Right atrium auricular region (tissue), 2 donors: ENCODE measurements at places on chromosomes 4 and X.

DNA sequence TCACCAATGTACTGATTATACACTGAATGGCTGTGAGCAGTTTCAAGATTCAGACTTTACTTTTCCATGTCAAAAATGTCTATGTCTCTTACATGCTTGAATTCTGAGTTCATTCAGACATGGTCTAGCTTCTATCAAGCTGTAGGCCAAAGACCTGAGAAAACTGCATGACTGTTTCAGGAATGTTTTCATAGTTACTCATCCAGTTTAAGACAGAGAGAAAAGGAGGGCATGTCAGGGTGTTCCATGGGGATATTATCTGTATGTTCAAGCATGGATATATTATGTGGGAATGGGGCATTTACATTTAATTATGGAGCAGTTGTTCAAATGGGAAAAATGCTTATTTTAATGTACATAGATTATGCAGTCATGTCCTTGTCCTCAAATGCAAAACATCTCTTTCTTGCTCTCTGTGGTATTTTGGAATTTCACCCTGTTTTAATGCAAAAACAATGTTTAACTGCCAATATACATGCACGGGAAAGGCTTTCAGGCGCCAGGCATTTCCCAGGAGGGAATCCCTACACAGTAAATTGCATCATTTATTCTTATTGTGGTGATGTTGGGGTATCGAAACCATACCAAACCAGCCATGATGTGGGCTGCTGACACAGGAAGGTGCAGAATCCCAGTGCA lies 429.1 kb upstream of the INTU start:
- DNase-seq = no peak

DNA sequence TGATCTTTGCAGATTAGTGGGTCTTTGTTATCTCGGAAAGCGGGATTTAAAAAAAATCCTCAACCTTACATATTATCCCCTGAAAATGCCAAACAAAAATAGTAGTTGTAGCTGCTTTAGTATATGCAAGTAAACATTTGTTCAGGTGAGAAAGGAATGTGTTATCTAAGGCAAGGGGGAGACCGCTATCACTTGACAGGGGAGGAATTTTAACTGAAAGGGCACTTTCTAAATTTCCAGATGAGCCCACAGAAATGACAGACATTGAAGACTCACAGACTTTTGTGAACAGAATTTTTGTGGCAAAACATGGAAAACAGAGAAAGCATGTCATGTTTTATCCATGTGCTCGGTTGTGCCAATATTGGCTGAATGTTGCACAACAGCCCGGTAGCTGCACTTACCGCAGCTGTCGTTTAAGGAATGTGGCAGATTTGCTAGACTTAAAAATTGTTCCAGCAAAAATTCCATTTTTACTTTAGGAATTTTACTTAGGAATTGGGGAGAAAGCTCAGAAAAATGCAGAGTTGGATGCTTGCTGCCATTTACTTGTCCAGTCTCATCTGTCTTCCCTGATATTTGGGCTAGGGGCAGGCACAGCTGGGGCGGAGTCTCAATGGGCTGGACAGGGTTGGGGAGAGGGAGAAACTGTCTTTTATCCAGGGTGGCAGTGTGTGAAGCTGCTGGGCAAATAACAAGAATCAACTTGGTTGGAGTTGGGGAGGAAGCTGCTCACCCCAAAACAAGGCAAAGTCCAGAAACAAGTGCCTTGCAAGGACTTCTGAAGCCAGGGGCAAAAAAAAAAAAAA lies 94.6 kb upstream of the RPS6KA3 start:
- no peak for DNase-seq

DNA sequence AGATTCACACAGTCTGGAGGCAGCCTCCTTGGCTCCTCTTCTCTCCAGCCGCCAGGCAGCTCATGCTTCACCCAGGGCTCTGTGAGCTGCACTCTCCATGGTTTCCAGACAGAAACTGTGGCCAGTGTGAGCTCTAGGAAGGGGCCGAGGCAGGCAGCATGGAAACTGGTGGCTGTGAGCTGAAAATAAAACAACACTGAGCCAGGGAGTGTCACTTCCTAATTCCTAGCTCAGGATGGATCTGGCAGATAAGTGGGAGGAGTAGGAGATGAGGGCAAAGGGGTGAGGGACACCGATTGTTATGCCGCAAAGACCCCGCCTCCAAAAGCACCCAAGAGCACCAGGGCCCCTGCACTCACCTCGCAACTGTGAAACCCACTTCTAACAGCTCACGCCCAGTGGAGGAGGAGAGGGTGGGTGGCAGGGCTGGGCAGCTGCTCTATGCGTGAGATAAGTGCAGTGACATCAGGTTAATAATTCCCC lies 69.8 kb downstream of the FHDC1 start:
- no peak for DNase-seq

DNA sequence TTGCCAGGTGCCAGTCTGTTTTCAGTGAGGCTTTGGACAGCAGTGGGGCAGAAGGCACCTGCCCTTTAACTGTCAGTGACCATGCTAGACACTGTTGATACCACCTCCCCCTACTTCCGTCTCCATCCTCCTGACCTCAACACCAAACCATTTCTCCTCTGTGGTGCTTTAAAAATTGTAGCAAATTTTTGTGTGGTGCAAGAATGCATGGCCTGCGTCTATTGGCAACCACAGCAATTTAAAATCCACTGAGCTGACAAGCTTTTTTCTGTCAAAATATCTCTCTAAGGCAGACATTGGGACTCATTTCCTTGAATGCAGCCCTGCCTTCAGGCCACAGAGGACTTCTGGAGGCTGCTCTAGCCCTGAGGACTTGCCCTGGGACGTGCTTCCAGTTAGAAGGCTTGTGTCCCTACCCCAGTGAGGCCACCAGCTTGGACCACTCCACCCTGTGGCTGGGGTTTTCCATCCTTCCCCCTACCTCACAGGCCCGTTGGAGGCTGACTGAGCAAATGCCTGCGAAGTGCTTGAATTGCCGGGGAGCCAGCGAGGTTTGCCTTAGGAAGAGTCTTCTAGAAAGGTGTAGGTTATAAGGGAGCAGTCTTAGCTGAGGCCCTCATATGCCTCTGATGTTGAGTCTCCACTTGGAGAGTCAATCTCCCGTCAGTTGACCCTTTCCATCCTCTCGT lies 6.9 kb downstream of the PRRG3 start:
- DNase-seq = no peak

DNA sequence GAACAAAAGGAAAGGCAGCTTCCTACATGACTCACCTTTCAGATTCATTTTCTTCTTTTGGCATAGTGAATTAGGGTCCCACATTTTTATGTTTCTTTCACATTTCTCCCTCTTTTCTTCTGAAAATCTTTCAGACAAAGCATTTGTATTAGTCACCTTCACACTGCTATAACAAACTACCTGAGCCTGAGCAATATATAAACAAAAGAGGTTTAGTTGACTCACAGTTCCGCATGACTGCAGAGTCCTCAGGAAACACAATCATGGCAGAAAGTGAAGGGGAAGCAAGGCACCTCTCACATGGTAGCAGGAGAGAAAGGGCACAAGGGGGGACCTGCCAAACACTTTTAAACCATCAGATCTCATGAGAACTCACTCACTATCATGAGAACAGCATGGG lies 36.9 kb downstream of the MAGEA9 start:
- no peak for DNase-seq

DNA sequence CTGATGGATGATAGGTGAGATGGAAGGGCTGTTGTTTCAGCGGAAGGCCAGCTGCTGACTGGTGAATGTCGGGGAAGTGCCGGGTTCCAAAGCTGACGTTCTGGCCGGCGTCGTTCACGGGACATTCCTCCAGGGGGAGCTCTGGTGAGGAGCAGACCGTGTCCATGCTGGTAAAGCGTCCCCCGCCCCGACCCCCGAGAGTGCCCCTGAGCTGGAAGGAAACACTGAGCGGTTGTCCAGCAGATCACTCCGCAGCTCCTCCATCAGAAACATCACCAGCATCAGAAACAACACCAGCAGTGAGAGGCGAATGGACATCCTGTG lies 18.6 kb upstream of the ADRA2C start:
- DNase-seq = no peak

GRCh38 chr4:165844161-165844560 lies 28.9 kb upstream of the TLL1 start:
- DNase-seq = no peak

GRCh38 chr4:117429061-117429460 lies 343.7 kb upstream of the TRAM1L1 start:
- no peak for DNase-seq

DNA sequence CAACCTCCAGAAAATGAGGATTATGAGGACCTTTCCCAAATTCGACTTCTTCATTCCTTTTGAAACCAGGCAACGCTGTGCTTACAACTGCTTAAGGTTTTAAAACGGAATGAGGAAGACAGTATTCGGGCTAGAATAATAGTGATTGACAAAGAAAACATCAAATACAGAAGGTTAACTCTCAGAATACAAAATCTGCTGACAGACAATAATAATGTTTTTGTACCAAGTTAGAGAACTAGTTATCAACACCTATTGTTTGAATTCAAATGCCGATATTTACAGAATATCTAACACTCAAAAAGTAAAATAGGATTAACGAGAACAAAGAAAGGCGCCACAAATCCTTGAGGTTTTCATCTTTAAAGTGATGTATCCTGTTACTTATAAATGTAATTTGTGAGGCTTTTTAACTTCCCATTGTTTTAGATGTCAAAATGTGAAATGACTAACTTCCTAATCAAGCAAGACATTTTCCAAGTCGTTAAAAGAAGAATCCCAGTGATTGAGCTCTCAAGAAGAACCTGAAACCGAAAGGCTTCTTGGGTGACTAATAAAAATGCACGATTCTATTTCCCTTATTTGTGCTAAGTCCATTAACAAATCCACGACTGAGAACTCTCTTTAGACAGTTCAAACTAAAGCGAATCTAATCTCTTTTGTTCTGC lies 118.3 kb downstream of the SORBS2 start:
- DNase-seq = no peak

- no peak for DNase-seq
These were observed 13.2 kb upstream of the XIAP start for GRCh38 chrX:123846577-123847038.

GRCh38 chr4:22483551-22483981 lies 32.3 kb downstream of the ADGRA3 start:
- DNase-seq = no peak

GRCh38 chr4:185801471-185801870 lies 10.5 kb downstream of the SORBS2 start:
- DNase-seq = no peak

GRCh38 chr4:101187841-101188240 lies 159.5 kb downstream of the PPP3CA start:
- no peak for DNase-seq

DNA sequence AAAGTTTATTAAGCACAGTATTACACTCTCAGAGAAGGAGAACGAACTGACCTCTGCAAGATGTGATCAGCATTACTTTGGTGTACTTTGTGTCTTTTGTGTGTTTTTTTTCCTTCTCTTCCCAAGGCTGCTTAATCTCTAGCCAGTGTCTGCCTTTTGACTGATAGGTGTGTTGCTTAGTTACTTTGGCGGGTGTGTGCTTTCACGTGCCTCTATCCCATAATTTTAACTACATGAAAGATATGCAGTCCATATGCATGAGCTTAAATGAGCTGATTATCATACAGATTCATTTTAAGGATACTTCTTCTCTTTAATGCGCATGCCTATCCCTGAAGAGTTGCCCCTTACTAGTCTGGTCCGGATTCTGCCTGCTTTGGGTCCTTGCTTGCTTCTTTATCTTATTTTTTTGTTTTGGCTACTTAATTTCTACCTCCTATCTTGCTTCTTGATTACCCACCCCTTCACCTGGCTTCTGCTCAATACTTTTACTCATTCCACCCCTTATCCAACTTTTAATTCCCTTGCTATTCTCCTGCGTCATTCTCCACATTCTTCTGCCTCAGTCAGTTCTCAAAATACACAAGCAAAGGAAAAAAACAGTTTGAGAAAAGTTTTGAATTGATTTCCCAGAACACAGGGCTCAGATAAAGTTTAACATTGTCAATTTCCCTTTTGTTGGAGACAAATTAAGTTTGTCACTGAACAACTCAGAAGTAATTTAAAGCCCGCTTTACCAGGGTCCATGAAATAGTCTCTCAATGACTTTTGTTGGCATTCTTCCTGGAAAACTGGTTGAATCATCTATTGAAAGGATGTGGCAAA lies 182.0 kb downstream of the TENT5D start:
- DNase-seq = no peak

DNA sequence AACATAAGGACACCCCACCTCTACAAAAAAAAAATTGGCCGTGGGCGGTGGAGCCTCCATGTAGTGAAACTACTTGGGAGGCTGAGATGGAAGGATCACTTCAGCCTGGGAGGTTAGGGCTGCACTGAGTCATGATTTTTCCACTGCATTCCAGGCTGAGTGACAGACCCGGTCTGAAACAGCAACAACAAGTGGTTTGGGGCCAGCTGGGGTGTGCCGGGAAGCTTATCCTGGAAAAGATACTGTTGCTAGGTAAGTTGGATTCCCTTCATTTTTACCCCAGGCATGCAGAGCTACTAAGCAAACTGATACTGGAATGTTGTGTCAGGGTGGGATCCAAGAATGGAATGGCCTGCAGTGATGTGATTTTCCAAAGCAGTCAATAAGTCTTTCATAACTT lies 57.0 kb downstream of the XAGE2 start:
- DNase-seq = no peak

- no peak for DNase-seq
These were observed 764 bp upstream of the MTHFD2L start for GRCh38 chr4:74157154-74157553.

DNA sequence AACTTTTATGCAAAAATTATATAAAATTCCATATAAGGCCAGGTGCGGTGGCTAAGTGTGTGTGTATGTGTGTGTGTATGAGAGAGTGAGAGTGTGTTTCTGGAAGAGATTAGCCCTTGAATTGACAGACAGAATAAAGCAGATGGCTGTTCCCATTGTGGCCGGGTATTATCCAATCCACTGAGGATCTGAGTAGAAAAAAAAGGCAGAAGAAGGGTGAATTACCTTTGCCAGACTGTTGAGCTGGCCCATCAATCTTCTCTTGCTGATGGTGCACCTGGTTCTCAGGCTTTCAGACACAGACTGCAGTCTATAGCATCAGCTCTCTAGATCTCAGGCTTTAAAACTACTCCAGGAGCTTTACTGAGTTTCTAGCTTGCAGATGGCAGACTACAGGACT lies 92.2 kb upstream of the SLIT2 start:
- DNase-seq = no peak

DNA sequence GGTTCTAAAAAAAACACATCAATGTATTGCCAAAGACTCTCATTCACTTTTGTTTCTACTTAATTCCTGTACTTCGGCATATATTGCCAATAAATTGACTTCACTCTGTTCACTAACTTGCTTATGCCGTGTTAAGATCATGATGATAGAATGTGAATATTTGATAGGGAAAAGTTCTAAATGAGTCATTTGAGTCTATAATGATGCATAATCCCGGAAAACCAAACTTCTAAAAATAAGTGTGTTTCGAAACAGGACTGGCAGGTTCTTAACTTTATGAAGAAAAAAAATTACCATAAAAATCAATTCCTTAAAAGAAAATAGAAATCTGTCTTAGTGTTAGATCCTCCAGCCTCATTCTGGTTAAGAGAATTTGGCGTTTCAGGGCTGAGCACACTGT lies 387.5 kb upstream of the FTHL17 start:
- DNase-seq = no peak
